ENCODE measurements at places on chromosomes 6 and 20.

GRCh38 chr6:12890171-12890790 is 173.7 kb downstream of the PHACTR1 start:
- no peak for DNase-seq

GRCh38 chr6:43310134-43310533 is 1.5 kb upstream of the CRIP3 start:
- no peak for DNase-seq

DNA sequence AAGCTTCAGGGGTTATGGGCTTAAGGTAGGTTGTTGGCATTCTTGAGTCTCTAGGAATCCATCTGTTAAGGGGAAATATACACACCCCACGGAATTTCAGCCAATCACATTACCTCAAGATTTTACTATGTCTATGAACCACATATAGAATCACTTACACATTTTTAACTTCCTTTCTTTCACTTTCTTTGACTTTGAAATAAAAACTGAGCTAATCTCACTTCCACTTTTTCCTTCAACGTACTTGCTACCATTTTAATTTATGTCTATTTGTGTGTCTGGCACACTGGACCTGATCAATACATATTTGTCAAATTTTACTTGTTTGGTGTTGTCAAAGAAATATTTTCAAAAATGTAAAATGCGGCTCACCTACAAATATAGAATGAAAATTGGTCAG is 545.4 kb upstream of the JAG1 start:
- no peak for DNase-seq

DNA sequence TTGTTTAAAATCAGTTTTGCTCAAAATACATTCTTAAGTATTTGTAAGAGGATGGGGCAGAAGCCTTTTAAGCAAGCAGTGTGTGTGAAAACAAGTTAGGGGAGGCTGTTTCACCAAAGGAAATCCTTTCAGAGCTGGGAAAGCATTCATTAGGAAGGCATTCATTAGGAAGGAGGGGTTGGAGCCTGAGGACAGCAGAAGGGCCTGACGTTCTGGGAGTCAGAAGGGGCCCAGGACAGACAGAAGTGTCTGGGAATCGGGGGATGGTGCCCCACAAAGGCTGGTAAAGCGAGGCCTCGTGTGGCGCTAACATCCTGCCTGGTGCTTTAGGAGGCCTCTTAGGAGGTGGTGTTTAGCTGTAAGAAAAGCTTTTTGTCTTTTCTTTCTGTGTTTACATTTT is 80.6 kb upstream of the NXT1 start:
- DNase-seq: no peak

DNA sequence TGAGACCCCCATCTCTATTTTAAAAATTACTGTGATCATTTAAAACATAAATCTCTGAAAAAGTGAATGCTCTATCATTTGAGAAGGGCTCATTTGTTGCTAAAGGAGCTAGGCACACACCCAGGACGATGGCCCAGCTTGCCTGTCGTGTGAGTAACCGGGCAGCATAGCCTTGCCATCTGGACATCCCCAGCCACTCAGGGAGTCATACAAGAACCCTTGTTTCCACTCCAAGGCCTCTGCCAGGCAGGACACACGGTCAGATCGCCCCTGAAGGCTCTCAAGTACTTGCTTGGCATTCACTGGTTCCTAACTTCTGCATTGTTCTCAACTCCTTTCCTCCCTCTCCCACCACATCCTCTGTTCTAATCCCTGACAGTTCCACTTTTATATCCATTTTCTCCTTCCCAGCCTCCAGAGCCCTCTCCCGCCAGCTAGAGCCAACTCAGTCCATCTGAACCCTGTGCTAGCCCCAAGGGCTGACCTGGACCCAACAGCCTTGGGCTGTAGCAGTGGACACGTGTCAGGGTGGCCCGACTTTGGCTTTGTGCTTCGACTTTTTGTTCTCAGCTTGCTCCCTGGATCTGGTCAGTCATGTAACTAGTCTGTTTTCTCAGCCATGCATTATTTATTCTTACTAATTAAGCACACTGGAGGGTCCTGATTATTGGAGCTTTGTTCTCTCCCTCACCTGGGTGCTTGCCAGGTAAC is 15.7 kb upstream of the EZR start:
- DNase-seq: no peak

DNA sequence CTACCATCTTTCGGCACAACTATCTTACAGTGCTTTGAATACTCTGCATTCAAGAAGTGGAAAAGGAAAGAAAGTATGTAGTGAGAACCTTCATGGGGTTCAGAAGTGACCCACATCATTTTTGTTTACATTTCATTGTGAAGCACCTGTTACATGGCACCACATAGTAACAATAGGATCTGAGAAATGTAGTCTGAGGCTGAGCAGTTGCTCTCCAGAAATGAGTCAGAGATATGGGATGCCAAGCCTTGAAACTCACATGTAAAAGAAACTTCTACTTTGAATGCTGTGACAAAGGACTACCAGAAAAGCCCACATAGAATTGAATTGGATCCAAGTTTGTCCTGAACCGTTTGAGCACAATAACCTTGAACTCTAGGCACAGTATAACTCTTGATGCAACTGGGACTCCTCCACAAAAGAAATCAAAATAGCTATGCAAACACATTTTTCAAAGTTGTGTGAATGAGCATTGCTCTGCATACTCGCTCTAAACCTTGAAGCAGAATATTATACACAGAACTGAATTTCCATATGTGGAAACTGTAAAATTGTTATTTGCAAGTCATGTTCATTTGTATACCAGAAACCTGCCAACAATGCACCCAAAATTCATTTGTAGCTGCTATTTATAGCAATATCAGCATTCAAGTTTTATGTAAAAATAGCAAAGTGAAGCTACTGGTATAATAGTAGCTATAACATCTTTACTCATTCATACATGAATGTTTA is 400.9 kb upstream of the POU3F2 start:
- no peak for DNase-seq

DNA sequence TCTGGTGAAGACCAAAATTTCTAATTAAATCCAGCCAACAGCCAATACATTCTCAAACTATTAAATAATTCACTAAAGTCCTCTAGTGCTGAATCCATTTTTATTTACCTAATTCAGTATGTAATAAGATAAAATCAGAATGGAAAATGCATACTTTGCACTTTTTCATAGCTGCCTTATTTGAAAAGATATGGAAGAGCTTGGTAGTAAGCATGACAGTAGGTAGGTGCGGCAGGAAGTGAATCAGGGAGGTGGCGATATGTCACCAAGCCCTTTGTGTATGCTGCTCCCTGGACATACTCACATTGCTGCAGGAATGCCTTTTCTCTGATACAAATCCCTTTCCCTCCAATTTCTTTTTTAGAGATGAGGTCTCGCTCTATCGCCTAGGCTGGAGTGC is 10.2 kb upstream of the TGM3 start:
- DNase-seq: no peak

DNA sequence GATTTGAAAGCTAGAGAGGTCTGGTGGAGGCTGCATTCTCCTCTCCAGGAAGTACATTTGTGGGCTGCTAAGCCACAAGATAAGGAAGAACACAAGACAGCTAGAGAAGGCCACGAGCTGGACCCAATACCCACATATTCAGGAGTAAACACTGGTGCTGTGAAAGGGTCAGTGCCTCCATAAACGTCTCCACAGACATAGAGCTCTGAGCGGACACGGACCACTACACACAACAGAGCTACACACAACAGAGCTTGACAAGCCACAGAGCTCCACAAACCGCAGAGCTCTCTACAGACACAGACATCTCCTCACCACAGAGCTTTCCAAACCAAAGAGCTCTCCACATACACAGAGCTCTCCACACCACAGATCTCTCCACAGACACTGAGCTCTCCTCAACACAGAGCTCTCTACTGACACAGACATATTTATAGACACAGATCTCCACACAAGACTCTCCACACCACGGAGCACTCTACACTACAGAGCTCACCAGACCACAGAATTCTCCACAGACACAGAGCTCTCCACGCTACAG is 51.9 kb downstream of the ERMARD start:
- no peak for DNase-seq

DNA sequence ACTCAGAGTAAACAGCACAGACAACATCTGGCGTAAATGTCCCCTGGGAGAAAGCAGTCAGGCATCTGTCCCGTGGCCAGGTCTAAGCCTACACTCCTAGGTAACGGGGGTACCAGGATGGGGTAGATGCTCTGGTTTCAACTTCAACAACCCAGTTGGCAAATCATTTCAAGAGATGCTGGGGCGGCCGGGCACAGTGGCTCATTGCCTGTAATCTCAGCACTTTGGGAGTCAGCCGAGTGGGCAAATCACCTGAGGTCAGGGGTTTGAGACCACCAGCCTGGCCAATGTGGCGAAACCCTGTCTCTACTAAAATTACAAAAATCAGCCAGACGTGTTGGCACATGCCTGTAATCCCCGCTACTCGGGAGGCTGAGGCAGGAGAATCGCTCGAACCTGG is 12.3 kb downstream of the PREX1 start:
- DNase-seq: no peak

DNA sequence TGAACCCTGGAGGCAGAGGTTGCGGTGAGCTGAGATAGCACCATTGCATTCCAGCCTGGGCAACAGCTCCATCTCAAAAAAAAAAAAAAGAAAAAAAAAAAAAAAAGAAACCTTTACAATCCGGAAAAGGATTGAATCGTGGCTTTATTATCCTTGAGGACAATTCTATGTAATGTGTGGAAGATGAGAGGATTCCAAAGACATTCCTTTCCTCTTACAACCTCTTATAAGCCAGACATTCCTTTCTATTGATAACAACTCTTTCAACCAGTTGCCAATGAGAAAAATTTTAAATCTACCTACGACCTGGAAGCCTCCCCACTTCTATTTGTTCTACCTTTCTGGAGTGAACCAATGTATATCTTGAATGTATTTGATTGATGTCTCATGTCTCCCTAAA is 91.2 kb upstream of the EEF1E1 start:
- DNase-seq: no peak

- no peak for DNase-seq
Observed at GRCh38 chr6:74752303-74752702, 453.6 kb downstream of the COL12A1 start.

DNA sequence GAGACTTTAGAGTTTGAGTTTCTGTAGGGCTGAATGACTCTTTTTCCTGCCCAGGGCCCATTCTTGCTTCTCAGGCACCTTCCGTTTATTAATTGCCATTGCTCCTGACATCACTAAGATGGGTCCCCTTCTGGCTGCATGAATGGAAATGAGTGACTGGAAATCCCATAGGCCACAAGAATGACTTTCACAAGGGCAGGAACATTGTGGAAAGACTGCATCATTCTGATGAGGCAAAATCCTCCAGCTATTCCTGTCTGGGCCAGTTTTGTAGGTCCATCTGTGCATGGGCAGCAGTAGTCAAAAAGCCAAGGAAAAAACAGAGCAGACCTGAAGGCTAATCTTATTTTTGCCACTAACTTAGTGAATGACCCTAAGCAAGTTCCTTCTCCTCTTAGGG is 19.3 kb downstream of the TMEM74B start:
- no peak for DNase-seq

GRCh38 chr6:126444659-126445273 is 104.9 kb downstream of the CENPW start:
- DNase-seq: no peak

GRCh38 chr6:3324262-3324942 is 65.7 kb downstream of the PSMG4 start:
- DNase-seq: peak; percentile 11

GRCh38 chr6:156849806-156850205 is 72.6 kb downstream of the ARID1B start:
- no peak for DNase-seq

GRCh38 chr6:126048635-126049034 is 62.3 kb downstream of the TRMT11 start:
- no peak for DNase-seq

DNA sequence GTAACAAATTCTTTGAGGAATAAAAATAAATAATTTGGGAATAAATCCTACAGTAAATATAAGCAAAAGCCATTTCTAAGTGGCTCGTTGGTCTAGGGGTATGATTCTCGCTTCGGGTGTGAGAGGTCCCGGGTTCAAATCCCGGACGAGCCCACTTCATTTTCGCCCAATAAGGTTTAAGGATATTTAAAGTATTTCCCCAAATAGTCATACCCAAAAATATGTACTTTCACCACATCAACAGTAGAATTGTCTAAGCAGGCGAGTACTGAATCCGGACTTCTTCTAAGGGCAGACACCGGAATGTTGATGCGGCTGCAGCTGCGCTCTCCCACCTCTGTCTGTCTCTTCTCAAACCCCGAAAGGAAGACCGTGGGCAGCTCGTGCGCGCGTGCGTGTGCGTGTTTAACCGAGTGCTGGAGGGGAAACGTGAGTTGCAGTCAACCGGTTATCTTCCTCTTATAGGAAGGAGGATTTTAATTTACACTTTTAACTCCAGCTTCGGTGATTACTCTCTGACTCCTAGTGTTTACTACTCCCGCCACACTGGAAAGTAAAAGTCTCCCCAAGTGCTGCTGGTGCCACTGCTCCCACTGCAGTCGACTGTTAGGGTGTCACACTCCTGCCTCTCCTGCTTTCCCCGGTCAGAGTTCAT is 155.7 kb upstream of the PRSS16 start:
- DNase-seq: no peak

- no peak for DNase-seq
Observed at GRCh38 chr20:64219730-64220129, 35.8 kb upstream of the PCMTD2 start.

- no peak for DNase-seq
Observed at GRCh38 chr6:63553208-63553607, 19.1 kb upstream of the LOC128125822 start.

DNA sequence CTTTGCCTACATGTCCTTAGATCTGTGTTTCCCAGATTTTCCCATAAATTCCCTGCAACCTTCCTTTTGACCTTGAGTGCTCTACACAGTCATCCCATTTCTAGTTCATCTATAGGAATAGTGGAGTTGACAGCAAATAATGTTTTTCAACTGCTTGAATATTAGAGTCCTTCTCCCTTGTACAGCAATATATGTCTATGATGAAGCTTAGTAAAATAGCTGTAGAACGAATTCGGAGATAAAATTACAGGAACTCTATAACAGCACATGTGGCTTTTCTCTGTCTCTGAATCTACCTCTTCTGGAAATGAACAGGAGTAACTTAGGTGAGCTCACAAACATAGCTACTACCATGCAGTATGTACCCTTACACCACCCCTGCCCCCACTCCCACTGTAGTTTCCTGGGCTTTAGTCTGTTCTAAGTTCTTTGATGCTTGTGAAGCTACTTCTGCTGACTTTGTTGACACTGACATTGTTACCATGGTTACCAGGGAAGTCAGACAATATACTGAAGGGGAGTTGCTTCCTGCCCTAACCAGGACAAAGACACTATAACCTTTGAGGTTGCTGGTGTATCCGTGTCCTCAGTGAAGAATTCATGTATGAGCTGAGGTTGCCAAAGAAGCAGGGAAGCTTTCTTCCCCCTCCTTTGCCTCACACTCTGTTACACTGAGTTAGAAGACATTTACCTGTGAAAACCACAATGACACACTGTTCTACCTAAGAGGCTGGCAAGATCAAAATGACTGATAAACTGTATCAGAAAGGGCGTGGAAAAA is 35.8 kb upstream of the SHLD1 start:
- DNase-seq: no peak

- DNase-seq: no peak
Observed at GRCh38 chr6:139027620-139028182, 844 bp upstream of the ABRACL start.

- DNase-seq: no peak
Observed at GRCh38 chr6:15389084-15389764, 143.4 kb downstream of the JARID2 start.

GRCh38 chr6:62891065-62891647 is 320.1 kb upstream of the FKBP1C start:
- DNase-seq: no peak

GRCh38 chr6:166515072-166515810 is 71.2 kb downstream of the RAMACL start:
- DNase-seq: no peak
